ENCODE measurements at places on chromosomes 12 and 14. TPM values are rescaled to one million over a fixed set of nuclear protein-coding genes. Genes with fewer than 3 reads are reported as not detected.

The CMA1 gene
- 0.52 TPM for total RNA-seq

The P2RX2 gene
- not detected for total RNA-seq

The IAPP gene
- not detected for total RNA-seq

The PRH2 gene
- not detected for total RNA-seq

The SUPT16H gene
- 50.5 TPM for total RNA-seq

The LDHB gene
- 251 TPM for total RNA-seq

The LALBA gene
- not detected for total RNA-seq

The BEGAIN gene
- total RNA-seq = 2.6 TPM

The TEX22 gene
- total RNA-seq = 1.2 TPM

The C1RL gene
- 82.0 TPM for total RNA-seq

The LMNTD1 gene
- total RNA-seq = not detected

The CCNT1 gene
- 42.0 TPM for total RNA-seq

GRCh38 chr12:25960961-25961360 lies 2.5 kb downstream of the RASSF8 start:
- peaks cover 9% of the 10 kb centered on the region for H3K4me1 ChIP-seq
- H3K4me3 ChIP-seq = no peak overlapping the region
- no peaks in the 10 kb centered on the region for H3K36me3 ChIP-seq
- no peaks in the 10 kb centered on the region for H3K27me3 ChIP-seq
- no peak for DNase-seq
- H3K27ac ChIP-seq = no peak overlapping the region

- H3K27ac ChIP-seq = no peak overlapping the region
- no peak overlapping the region for H3K4me3 ChIP-seq
Measured at GRCh38 chr12:88665071-88665470, 84.8 kb upstream of the KITLG start.

DNA sequence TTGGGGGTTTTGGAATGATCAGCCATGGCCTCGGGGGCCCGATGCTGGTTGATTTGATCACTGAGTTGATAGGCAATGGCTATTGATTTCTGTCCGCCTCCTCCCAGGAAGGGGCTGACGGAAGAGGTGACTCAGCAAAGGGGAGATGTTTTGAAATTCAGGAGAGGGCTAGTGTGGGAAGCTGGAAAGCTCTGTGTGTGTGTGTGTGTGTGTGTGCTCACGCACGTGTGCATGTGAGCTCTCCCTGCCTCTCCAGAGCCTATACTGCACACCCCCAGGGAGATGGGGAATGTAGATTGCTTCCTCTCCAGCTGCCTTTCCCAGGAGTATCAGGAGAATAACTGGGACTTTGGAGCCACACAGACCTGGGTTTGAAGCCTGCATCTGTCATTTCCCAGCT lies 184.9 kb upstream of the MYL2 start:
- no peak overlapping the region for H3K4me3 ChIP-seq
- no peak overlapping the region for H3K27ac ChIP-seq
- H3K36me3 ChIP-seq = no peaks in the 10 kb centered on the region
- DNase-seq = no peak

- H3K27ac ChIP-seq = no peak overlapping the region
- H3K4me1 ChIP-seq = no peaks in the 10 kb centered on the region
- DNase-seq = no peak
Measured at GRCh38 chr14:33475623-33476022, 475.3 kb downstream of the EGLN3 start.

DNA sequence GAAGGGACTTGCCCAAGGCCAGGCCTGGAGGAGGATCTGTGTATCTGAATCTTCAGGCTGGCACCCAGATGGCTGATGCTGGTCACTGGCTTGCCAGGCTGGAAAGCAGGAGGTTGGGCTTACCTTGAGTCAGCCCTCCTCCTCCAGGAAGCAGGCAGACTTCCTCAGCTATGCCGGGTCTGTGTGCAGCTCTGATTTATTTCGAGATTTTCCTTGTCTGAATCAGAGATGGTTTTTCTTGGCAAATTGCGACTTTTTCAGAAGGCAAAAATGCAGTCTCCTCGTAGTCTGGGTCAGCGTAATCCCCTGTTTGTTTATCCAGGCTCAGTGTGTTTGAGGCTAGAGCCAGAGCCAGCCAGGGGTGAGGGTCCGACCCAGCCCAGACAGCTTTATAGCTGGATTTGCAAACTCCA lies 48.9 kb downstream of the SMOC1 start:
- no peaks in the 10 kb centered on the region for H3K4me1 ChIP-seq
- H3K4me3 ChIP-seq = no peak overlapping the region
- DNase-seq = no peak
- H3K27ac ChIP-seq = no peak overlapping the region
- no peaks in the 10 kb centered on the region for H3K27me3 ChIP-seq

DNA sequence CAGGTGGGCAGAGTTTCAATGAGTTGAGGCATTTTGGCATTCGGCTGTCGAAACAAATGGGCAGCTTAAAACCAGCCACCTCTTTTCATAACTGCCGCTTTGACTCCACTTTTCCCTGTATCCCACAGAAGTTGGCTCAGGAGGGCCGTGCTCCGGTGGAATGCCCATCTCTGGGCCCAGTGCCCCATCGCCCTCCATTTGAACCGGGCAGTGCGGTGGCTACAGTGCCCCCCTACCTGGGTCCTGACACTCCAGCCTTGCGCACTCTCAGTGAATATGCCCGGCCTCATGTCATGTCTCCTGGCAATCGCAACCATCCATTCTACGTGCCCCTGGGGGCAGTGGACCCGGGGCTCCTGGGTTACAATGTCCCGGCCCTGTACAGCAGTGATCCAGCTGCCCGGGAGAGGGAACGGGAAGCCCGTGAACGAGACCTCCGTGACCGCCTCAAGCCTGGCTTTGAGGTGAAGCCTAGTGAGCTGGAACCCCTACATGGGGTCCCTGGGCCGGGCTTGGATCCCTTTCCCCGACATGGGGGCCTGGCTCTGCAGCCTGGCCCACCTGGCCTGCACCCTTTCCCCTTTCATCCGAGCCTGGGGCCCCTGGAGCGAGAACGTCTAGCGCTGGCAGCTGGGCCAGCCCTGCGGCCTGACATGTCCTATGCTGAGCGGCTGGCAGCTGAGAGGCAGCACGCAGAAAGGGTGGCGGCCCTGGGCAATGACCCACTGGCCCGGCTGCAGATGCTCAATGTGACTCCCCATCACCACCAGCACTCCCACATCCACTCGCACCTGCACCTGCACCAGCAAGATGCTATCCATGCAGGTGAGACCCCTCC lies 5.0 kb upstream of the RNU7-1 start:
- DNase-seq = no peak
- no peaks in the 10 kb centered on the region for H3K4me1 ChIP-seq
- peaks cover 3% of the 10 kb centered on the region for H3K36me3 ChIP-seq

DNA sequence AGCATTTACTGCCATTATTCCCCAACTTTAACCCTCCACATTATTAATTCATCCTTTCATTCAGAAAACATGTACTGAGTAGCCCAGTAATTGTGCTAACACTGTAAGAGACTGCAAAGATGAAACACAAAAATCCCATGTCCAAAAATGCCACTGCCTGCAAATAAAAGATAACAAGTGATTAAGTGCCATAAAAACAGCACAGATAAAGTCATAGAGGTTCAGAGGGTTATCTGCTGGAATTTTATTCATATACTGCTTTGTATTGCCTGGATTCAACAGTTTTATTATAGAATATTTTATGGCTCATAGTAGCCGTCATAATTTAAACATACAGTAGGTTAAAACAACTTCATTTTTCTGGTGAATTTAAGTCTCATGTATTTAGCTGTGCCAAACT lies 177.9 kb downstream of the KICS2 start:
- H3K27ac ChIP-seq = no peak overlapping the region
- DNase-seq = no peak
- no peak overlapping the region for H3K4me3 ChIP-seq
- H3K36me3 ChIP-seq = no peaks in the 10 kb centered on the region
- H3K4me1 ChIP-seq = no peaks in the 10 kb centered on the region
- no peaks in the 10 kb centered on the region for H3K27me3 ChIP-seq

DNA sequence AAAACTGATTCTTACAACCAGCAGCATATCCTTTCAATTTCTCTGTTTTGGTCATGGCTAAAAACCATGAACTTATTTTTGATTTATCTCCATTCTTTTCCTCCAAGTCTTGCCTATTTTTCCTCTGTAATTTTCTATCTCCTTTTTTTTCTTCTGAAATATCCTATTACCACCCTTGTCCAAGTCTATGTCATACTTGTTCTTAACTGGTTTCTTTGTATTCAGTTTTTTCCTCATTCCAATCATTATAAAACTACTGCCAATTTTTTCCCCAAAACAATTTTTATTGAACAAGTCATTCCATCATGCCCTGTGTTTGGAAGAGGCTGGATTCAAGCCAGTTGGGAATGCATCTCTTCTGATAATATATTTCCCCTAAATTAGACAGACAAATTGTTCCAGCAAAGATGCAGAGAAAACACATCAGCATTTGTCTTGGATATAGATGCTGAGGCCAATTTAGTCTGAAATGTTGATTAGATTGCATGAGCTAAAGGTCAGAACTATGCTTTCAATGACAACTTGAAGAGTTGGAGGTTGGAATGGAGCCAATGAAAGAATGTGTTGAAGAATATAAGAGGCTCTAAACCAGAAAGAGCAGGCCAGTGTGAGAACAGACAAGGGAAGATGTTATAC lies 30.7 kb downstream of the OTOGL start:
- H3K36me3 ChIP-seq = no peaks in the 10 kb centered on the region
- H3K4me1 ChIP-seq = no peaks in the 10 kb centered on the region
- no peak overlapping the region for H3K27ac ChIP-seq
- H3K4me3 ChIP-seq = no peak overlapping the region

DNA sequence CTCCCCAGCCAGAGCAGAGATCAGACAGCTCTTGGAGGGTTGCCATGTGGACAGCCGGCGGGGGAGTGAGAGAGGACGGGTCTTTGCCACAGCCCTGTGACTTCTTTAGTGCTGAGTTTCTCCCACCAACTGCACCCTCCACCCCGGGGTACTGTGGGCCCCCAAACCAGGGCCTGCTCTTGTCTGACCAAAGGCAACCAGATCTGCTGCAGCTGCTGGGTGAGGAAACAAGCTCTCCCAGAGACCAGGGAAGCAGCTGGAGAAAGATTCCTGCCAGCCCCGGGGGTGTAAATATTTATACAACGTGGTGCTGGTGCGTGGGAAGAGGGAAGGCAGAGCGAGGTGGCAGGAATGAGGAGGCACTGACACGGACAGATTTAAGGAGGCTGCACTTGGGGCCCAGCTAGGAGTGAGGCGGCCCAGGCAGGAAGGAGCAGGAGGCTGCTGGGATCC lies 14.3 kb upstream of the ZFP36L1 start:
- peak overlapping the region; percentile 84 for H3K27ac ChIP-seq
- DNase-seq = peak; percentile 84
- no peak overlapping the region for H3K4me3 ChIP-seq
- no peaks in the 10 kb centered on the region for H3K27me3 ChIP-seq
- peaks cover 6% of the 10 kb centered on the region for H3K4me1 ChIP-seq

- no peaks in the 10 kb centered on the region for H3K36me3 ChIP-seq
- peak overlapping the region; percentile 91 for H3K27ac ChIP-seq
Measured at GRCh38 chr12:49232940-49233841, 31.7 kb upstream of the TUBA1C start.

DNA sequence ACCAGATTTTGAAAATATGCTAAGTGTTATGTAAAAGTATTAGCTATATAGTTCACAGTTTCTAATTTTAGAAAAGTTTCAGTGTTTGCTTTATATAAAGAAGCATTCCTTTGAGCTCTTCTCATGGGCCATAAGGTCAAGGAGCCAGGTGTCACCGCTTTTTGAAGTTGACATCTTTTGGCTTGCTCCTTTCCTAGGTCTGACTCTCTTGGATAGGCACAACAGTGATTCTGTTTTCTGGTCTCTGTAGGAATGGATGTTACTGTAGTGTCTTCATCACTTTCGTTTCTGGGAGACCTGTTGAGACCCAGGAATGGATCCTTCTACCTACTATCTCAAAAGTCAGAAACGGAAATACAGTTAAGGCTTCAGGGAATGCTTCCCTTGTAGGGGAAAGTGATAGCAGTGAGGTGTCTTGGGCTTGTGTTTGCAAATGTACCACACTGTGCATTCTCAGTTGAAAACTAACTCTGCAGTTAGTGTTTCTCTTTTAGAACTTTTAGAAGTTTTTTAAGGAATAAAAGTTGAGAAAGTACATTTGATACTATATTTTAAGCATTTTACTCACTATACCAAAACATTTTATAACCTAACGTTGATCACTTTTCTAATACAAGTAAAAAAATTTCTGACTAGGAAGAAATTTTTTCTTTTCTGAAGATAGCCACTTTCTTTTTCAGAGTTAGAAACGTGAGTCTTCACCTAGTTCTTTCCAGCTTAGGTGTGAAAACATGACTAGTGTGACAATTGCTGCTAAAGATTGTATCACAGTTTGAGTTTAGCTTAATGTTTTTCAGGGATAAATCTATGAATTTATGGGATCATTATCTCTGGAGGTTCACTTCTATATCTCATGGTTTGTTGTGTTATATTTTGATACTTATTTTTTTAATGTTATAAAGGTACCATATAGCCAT lies 20.8 kb downstream of the VRK1 start:
- no peak for DNase-seq
- H3K36me3 ChIP-seq = no peaks in the 10 kb centered on the region
- no peaks in the 10 kb centered on the region for H3K27me3 ChIP-seq
- no peaks in the 10 kb centered on the region for H3K4me1 ChIP-seq
- no peak overlapping the region for H3K4me3 ChIP-seq

- no peak for DNase-seq
- no peak overlapping the region for H3K27ac ChIP-seq
- H3K36me3 ChIP-seq = no peaks in the 10 kb centered on the region
- H3K27me3 ChIP-seq = no peaks in the 10 kb centered on the region
Measured at GRCh38 chr12:48084841-48085460, 20.9 kb downstream of the SENP1 start.

DNA sequence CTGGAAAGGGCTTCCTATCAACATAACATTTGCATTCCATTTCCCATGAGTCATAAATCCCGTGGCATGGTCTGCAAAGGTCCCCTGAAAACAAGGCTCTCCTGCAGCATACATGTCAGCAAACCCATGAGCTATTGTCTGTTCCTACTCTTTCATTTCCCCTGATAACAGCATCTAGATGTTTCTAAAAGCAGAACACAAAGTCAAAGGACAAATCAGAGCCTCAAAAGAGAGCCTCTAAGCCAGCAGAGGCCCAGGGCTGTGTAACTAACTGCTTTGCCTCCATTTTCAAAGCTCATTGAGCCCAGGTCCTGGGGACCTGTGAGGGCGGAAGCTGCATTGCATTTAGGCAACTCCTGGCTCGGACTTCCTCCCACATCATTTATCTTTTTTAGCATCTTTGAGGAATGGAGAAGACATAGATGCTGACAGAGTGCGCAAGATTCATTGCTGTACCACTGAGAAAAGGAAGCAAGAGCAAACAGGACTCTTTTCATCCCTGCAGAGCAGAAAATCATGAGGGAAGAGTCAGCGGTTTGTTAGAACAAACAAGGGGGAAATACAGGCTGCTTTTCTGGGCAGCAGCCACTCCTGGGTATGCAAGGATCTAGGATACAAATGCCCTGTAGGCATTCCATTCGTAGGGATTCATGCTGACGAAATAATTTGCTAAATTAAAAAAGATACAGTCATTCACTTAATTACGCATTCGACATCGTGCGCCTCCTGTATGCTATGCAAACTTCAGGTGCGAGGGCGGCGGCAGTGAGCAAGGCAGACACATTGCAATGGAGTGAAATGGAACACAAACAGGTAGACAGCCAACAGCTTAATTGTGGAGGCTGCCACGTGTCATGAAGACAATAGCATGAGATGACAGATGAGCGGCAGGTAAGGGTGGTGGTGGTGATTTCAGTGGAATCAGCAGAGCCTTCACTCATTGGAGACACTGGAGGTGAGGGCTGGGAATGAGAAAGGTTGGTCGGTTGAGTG lies 131.0 kb downstream of the TMEM132D start:
- no peak for DNase-seq
- H3K36me3 ChIP-seq = no peaks in the 10 kb centered on the region
- no peaks in the 10 kb centered on the region for H3K27me3 ChIP-seq
- H3K27ac ChIP-seq = no peak overlapping the region
- H3K4me3 ChIP-seq = no peak overlapping the region

GRCh38 chr12:48937170-48937569 lies 11.9 kb upstream of the FKBP11 start:
- no peak for DNase-seq
- H3K36me3 ChIP-seq = peaks cover 11% of the 10 kb centered on the region
- H3K27ac ChIP-seq = no peak overlapping the region
- H3K4me1 ChIP-seq = no peaks in the 10 kb centered on the region
- no peaks in the 10 kb centered on the region for H3K27me3 ChIP-seq

Data from aorta (tissue), 5 donors.